ENCODE measurements at places on chromosomes 13 and 19.
A peak's percentile ranks its signal among the peaks of the same experiment; 100 is the strongest.

- no peak for DNase-seq
Observed at GRCh38 chr19:49878744-49879070, 1.2 kb downstream of the TBC1D17 start.

DNA sequence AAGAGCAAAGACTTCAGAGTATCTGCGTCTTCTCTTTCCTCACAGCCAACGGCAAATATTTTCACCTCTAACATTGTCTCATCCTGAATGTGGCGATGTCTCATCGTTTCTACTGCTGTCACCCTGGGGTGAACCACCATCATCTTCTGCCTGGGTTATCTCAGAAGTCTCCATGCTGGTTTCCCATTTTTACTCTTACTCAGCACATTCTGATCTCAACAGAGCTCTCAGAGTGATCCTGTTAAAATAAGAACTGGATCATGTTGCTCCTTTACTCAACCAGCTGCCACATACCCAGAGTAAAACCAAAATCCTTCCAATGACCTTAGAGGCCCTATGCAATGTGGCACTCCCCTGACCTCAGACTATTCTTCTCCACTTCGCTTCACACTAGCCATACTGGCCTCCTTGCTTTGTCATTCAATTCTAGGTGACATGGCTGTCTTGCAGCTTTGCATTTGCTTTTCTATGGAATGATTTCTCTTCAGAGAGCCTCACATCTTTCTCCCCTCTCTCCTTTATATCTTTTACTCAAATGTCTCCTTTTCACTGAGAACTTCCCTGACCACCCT is 7.8 kb upstream of the OLFM4 start:
- DNase-seq: no peak

- DNase-seq: peak; percentile 11
Observed at GRCh38 chr19:10471909-10472308, 31.2 kb downstream of the KEAP1 start.

GRCh38 chr13:40503966-40504591 is 162.4 kb downstream of the FOXO1 start:
- peak; percentile 98 for DNase-seq

DNA sequence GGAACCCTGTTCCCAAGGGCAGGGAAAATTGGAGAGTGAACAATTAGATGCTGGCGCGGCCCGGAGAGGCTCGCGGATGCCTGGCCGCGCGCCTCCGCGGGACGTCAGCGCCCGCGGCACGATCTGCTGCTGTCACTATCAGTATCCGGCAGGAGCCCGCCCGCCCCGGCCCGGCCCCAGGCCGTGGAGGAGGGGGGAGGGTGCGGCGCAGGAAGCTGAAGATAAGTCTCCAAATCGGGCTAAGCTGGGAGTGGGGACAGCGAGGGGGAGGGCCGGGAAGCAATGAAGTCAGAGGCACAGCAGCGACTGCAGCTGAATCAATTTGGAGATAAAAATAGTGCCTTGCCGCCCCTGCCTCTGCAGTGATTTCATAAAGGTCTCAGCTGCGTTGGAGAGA is 441.5 kb upstream of the KLF12 start:
- DNase-seq: peak; percentile 20

DNA sequence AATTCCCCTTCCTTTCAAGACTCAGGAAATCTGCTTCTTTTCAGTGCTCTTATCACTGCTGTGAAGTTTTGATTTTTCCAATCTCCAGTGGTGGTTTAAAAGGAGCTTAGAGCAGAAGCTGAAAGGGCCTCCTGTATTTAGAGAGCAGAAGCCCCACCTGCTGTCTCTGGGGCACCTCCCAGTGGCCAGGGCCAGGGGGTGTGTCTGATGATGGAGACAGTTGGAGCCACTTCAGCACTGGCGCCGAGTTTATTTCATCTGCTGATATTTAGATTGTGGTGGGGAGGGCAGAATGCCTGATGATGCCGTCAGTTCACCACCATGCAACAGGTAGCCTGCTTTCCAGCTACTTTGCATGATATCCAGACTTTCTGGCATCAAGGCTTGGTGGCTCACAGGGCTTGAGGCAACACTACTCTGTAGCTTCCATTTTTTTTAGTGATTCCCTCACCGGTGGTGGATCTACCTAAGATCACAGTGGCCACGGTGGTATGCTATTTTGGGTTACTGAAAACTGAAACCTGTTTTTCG is 371.9 kb downstream of the KCNRG start:
- DNase-seq: peak; percentile 26

GRCh38 chr13:32476021-32476731 is 48.2 kb upstream of the N4BP2L1 start:
- no peak for DNase-seq

GRCh38 chr19:40424637-40425449 is 949 bp downstream of the SERTAD1 start:
- DNase-seq: no peak

DNA sequence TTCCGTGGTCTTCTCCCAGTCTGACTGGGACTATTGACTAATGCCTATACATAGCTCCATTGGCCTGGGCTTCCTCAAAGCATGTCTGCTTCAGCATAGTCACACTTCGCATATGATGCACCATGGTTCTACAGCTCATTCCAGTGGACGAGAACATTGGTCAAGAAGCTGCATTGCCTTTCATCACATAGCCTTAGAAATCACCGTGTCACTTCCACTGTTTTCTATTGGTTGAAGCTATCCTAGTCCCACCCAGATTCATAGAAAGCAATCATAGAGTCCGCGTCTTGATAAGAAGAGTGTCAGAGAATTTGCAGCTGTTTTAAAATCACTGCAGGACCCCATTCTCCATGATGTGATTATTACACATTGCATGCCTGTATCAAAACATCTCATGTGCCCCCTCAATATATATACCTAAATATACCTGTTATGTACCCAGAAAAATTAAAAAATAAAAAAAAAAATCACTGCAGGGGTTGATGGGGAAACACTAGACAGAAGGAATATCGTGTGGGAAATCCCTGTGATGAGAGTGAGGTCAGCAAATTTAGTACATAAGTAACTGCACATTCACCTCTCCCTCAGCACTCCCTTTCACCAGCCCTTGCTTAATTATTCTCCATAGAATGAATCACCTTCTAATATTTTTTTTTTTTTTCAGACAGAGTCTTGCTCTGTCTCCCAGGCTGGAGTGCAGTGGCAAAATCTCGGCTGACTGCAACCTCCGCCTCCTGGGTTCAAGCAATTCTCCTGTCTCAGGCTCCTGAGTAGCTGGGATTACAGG is 2.2 kb upstream of the ARHGAP33 start:
- DNase-seq: no peak

DNA sequence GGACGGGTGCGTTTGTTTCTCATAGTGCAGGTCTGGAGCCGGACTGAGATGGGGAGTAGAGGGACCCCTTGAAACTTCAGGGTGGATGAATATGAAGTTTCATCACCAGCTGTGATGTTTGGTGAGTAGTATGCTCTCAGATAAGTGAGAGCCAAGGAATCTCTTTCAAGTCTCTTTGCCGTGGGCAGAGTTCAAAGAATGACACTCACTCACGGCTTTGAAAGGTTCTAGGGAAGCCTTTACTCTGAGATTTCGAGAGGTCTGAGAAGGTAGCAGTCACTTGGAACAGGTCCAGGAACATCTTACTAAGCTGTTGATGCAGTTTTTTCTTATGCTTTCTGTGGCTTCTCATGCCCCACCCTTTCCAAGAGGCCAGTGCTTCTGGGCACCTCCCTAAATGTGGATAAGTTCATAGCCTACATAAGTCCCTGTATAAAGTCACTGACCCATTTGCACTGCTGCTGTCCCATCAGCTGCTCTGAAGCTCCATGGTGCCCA is at the start of gene IGFL2:
Gene IGFL2, plus strand, starts transcription at position 448 of the 498 bp plus-strand sequence. Its CDS starts 41 bp downstream, at position 489.
- DNase-seq: peak; percentile 91

- DNase-seq: no peak
Observed at GRCh38 chr19:30630289-30631032, 258.3 kb downstream of the ZNF536 start.

DNA sequence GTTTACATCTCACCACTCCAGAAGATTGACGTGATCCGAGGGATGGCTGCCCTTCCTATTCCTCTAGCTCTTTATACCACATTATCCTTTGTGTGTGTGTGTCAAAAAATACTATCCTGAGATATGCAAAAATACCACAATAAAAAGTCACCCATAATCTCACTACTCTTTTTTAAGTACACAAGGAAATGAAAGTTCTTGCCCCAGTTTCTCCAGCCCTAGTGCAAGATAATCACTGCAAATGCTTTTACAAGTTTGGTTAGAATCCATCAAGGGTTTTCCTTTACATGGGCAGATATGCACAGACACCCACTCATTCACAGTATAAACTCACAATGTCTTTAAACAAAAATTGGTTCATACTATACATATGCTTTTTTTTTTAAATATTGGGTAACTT is 89.3 kb downstream of the DIAPH3 start:
- no peak for DNase-seq

DNA sequence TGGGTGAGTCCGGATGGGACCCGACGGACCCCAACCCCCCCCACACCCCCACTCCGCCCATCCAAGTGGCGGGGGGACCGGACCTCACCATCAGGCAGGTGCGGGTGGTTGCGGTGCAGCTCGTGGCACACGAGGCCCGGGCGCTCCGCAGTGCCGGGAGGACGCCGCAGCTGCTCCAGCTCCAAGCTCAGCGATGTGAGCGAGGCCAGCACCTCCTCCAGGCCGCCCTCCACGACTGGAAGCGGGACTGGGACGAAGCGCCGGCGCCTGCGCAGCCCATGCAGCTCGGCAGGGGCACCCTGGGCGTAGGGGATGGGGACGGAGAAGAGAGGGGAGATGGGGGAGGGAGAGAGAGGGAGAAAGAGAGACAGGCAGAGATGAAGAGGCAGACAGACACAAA is 30.1 kb upstream of the OLFM2 start:
- DNase-seq: no peak

DNA sequence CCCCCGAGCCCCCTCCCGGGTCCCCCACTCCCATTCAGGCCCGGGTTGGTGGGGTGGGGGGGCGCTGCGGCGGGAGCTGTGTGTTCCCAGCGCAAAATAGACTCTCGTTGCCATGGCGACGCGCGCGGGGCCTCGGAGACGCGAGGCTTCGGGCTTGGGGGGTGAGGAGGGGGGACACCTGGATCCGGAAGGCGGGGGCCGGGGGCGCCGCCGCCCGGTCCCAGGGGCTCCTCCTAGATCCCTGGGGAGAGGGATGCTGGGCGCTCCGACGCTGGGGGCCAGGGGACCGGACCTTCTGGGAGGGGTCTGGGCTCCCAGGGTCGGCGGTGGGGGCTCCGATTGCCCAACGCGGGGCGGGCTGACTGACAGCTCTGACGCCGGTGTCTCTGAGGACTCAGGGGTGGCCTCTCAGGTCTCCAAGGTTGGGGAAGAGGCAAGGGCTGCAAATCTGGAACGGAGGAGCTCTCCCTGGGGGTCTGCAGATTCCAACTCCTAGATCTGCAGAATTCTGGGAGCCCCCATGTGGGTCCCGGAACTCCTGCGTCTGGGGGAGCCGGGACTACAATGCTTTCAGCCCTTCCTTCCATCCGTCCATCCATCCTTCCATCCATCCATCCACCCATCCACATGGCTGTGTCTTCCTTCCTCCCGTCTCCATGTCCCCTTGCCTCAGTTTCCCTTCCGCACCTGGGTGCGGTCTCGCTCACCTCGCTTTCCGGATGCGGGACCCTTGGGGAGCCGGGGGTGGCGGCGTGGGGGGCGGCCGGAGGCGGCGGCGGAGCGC is 9.1 kb upstream of the SHISA7 start:
- DNase-seq: no peak

GRCh38 chr19:28436320-28436719 is 776.6 kb downstream of the UQCRFS1 start:
- DNase-seq: no peak

DNA sequence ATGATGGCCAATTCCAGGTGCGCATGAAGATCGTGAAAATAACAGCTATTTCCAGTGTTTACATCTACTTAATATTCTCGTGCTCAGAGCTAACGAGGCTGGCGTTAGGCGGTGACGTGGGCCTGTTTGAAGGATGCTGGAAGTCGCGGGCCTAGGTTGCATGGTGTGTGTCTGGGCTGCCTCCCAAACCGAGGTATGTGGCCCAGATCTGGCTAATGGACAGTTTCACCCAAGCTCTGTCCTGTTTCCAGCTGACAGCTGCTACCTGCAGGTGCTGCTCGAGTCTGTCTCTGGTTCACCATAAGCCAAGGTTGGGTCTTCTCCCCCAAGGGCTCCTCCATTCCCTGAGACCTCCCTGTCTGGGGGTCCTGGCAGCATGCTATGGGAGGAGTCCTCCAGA is 40.5 kb upstream of the KCTD15 start:
- DNase-seq: no peak

Measured in NCI-H226 (cell line).